K562 (cell line): ENCODE measurements at places on chromosomes 3 and 15. TPM values are rescaled to one million over a fixed set of nuclear protein-coding genes. Genes with fewer than 3 reads are reported as not detected.
A peak's percentile ranks its signal among the peaks of the same experiment; 100 is the strongest.

- H3K4me3 ChIP-seq = no peak overlapping the region
- no peaks in the 10 kb centered on the region for H3K36me3 ChIP-seq
- H3K27me3 ChIP-seq = no peaks in the 10 kb centered on the region
- no peaks in the 10 kb centered on the region for H3K4me1 ChIP-seq
- DNase-seq = no peak
- no peak overlapping the region for H3K27ac ChIP-seq
Observed at GRCh38 chr3:171256445-171257250, 203.6 kb downstream of the TNIK start.

DNA sequence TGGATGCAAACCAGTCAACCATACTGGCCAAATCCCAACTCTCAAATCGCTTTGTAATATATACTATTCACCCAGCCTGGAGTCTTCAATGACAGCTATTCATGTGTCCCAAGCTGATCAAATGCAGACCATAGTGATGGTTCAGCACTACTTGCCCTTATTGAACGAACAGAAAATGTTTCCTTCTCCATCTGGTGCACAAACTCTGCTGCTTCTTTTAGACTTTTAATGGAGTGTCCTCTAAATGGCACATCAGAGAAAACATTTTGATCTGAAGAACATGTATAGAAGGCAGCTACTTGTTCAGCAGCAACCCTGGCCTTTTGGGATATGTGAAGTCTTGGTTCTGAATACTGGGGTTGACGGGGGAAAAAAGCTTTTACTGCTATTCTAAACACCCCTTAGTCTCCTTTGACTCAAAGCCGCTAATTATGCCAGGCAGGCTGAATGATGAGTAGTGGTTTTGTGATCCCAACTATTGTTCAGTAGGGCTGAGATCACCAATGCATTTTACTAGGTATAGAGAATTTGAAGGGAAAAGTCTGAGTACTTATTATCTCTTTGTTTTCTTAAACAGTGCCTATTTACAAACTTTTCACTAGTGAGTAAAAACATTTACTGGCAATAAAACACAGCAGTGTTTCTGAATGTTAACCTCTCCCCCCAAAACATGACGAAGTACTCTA is 781.2 kb downstream of the ROBO1 start:
- H3K27ac ChIP-seq = no peak overlapping the region
- no peak for DNase-seq
- H3K4me3 ChIP-seq = no peak overlapping the region

GRCh38 chr3:65004306-65004705 is 316.5 kb upstream of the ADAMTS9 start:
- H3K27me3 ChIP-seq = no peaks in the 10 kb centered on the region
- no peak for DNase-seq
- H3K27ac ChIP-seq = no peak overlapping the region
- H3K4me3 ChIP-seq = no peak overlapping the region
- no peaks in the 10 kb centered on the region for H3K4me1 ChIP-seq
- H3K36me3 ChIP-seq = no peaks in the 10 kb centered on the region

- H3K27me3 ChIP-seq = no peaks in the 10 kb centered on the region
- peaks cover 23% of the 10 kb centered on the region for H3K4me1 ChIP-seq
- no peak overlapping the region for H3K27ac ChIP-seq
- H3K4me3 ChIP-seq = no peak overlapping the region
- no peak for DNase-seq
- no peaks in the 10 kb centered on the region; the same call in 2 of the 3 replicates for H3K36me3 ChIP-seq
Observed at GRCh38 chr3:72746430-72747411, 101.5 kb downstream of the SHQ1 start.

DNA sequence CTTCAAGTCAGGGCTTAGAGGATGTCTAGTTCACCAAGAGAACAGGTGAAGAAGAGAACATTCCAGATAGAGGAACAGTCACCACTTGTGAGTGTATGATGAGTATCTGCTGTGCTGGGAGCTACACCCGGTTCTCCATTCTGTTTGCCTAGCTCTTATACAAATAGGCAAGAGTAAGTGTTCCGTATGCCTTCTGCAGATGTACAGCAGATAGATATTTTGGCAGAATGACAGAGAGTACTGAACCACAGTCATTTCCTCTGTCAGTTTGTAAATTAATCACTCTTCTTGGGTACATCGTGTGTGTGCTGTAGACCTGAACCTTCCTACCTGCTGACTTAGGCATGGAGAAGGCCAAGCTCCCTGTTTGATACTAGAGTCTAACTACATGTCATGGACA is 108.3 kb upstream of the CTDSPL start:
- H3K27ac ChIP-seq = no peak overlapping the region
- H3K27me3 ChIP-seq = peaks cover 23% of the 10 kb centered on the region
- DNase-seq = no peak
- no peaks in the 10 kb centered on the region for H3K4me1 ChIP-seq
- no peaks in the 10 kb centered on the region for H3K36me3 ChIP-seq
- H3K4me3 ChIP-seq = no peak overlapping the region

- H3K4me1 ChIP-seq = peaks cover 26% of the 10 kb centered on the region
- H3K27ac ChIP-seq = no peak overlapping the region
- no peaks in the 10 kb centered on the region for H3K27me3 ChIP-seq
- no peak overlapping the region for H3K4me3 ChIP-seq
Observed at GRCh38 chr3:124588794-124589193, 141.5 kb upstream of the UMPS start.

DNA sequence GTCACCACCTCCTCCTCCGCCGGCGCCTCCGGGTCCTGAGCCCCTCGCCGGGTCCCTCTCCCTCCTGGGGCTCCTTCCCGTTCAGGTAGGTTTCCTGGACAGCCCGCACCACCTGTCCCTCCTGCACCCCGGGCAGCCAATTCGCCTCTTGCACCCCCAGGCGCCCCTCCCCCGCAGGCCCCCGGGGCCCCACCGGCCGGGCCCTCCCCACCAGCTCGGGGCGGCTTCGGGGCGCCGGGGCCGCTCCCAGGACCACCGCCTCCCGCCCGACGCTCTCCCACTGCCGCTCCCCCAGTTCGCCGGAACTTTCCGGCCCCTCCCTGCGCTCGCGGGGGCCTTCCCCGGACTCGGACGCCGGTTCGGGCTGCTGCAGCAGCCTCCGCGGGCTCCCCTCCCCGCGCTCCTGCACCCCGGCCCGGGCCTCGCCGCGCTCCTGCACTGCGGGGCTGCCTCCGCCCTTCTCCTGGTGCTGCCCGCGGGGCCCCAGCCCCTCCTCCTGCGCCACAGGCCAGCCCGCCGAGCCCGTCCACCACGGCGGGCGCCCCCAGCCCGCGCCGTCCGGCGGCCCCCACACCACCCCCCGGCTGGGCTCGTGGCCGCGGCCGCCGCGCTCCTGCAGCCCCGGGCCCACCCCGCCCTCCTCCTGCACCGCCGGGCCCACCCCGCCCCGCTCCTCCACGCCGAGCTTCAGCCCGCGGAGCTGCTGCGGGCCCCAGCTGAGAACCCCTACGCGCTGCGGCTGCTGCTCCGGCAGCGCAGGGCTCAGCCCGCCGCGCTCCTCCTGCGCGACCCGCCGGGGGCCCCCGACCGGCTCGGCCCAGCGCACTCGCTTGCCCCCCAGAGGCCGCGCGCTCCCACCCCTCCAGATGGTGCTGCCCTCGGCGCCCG is 587 bp upstream of the TNK2 start:
- H3K36me3 ChIP-seq = no peaks in the 10 kb centered on the region
- H3K4me1 ChIP-seq = peaks cover 50% of the 10 kb centered on the region
- H3K4me3 ChIP-seq = peak overlapping the region; percentile 50
- H3K27ac ChIP-seq = peak overlapping the region; percentile 34; the same call in 1 of the 3 replicates

GRCh38 chr3:185540695-185541094 is 11.7 kb downstream of the LIPH start:
- peaks cover 5% of the 10 kb centered on the region; the same call in 1 of the 2 replicates for H3K4me1 ChIP-seq
- DNase-seq = no peak
- H3K27me3 ChIP-seq = no peaks in the 10 kb centered on the region
- no peaks in the 10 kb centered on the region for H3K36me3 ChIP-seq
- H3K4me3 ChIP-seq = no peak overlapping the region

DNA sequence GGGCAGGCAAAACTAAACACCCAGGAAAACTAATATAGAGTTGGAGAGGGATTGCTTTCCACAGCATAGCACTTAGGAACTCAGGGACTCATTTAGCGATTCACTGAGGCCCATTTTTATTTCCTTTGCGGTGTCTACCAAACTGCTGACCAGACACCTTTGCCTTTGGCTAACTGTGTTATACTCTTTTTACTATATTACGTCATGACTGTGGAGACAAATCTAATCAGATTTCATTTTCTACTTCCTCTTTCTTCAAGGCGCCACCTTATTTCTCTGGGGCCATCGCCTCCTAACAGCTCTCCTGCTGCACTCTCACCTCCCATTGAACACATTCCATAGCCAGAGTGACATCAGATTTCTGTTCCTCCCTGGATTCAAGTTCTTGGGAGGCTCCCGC is 215.7 kb upstream of the WNT5A start:
- DNase-seq = no peak
- no peaks in the 10 kb centered on the region for H3K4me1 ChIP-seq
- H3K27me3 ChIP-seq = no peaks in the 10 kb centered on the region
- H3K4me3 ChIP-seq = no peak overlapping the region
- H3K27ac ChIP-seq = no peak overlapping the region

DNA sequence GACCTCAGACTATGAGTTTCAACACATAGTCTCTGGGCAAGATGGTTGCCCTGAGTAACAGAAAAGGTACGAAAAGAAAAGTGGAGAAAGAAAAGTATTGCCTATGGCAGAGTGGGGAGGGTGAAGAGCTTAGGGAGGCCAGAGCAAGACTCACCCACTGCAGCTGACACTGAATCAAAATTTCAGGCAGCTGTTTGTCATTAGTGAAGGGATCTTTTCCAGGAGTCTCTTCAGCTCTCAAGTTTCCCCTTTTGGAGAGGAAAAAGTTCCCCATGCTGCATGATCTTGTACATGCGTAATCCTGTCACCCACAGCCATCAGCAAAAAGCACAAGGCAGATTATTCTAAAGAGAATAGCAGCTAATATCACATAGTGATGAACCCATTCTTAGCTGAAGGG is 616.9 kb upstream of the GBE1 start:
- no peak overlapping the region for H3K4me3 ChIP-seq
- DNase-seq = no peak
- no peaks in the 10 kb centered on the region for H3K27me3 ChIP-seq
- H3K4me1 ChIP-seq = no peaks in the 10 kb centered on the region

GRCh38 chr3:131324923-131325322 is 56.7 kb upstream of the NUDT16 start:
- no peak overlapping the region for H3K4me3 ChIP-seq
- no peaks in the 10 kb centered on the region for H3K4me1 ChIP-seq
- no peak for DNase-seq
- H3K27ac ChIP-seq = no peak overlapping the region
- H3K27me3 ChIP-seq = no peaks in the 10 kb centered on the region
- no peaks in the 10 kb centered on the region for H3K36me3 ChIP-seq

DNA sequence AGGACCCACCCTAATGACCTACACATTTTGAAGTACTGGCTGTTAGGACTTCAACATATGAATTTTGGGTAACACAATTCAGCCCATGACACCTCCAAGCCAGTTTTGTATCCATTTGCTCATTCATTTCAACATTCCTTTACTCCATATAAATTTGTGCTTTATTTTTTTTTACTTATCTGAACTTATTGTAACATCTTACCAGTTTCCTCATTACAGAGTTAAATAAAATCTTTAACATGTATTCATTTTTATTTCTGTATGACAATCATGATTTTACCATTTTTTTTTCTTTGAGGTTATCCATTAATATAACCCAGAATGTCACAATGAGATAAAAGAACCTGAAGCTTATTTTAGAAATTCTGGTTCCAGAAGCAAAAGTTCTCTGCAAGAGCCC is 48.0 kb upstream of the ATP1B3 start:
- no peak overlapping the region for H3K27ac ChIP-seq
- no peaks in the 10 kb centered on the region for H3K36me3 ChIP-seq
- H3K27me3 ChIP-seq = no peaks in the 10 kb centered on the region
- H3K4me1 ChIP-seq = peaks cover 7% of the 10 kb centered on the region; the same call in 2 of the 3 replicates

DNA sequence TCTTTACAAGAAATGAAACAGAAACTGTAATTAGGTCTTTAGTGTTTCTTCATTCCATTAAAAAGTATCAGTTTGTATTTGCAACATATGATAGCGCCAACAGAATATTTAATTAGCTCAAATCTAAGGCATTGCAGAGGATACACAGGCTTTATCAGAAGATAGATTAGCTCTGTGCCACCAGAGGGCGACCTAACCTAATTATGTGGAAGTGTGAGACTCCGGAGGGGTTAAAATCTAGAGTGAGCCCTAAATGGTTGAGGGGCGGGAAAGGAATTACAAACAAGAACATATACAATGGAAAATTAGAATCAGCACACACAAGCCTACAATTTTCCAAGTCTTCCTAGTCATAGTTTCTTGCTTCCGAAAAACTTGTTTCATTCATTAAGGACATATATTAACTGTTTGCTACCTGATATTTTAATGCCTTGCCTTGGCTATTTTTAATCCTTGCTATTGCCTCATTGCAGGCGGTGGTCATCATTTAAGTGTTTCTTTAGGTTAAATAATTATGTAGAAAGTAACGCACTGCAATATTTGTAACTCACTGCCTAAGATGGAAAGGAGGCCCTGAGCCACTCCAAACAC is 18.0 kb upstream of the RYR3 start:
- peaks cover 2% of the 10 kb centered on the region; the same call in 1 of the 3 replicates for H3K27me3 ChIP-seq
- no peak overlapping the region for H3K4me3 ChIP-seq
- no peaks in the 10 kb centered on the region for H3K4me1 ChIP-seq
- DNase-seq = peak; percentile 50
- no peaks in the 10 kb centered on the region for H3K36me3 ChIP-seq
- H3K27ac ChIP-seq = no peak overlapping the region

DNA sequence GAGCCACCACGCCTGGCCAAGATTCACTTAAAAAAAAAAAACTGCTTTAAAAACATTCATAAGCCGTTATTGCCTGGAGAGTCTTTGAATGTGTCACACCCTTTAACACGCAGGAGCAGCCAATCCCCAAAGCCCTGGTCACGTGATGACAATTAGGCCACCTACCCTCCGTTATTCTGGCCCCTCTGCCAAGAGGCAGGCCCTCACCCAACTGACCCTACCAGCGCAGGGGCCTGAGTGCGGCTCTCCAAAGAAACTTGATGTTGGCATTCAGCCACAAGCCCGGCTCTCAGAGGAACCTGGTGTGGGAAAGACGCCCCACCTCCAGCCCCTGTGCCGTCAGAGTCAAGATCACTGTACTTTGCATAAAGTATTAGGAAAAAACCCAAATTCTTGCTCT is 11.6 kb upstream of the MUC4 start:
- peaks cover 23% of the 10 kb centered on the region for H3K27me3 ChIP-seq
- H3K36me3 ChIP-seq = no peaks in the 10 kb centered on the region
- H3K4me1 ChIP-seq = peaks cover 37% of the 10 kb centered on the region
- no peak overlapping the region for H3K4me3 ChIP-seq
- DNase-seq = no peak

- H3K4me1 ChIP-seq = no peaks in the 10 kb centered on the region
- no peak overlapping the region for H3K27ac ChIP-seq
- no peak for DNase-seq
- H3K4me3 ChIP-seq = no peak overlapping the region
Observed at GRCh38 chr3:118618247-118619040, 416.2 kb downstream of the IGSF11 start.

Gene PRR20G
- total RNA-seq = not detected in 2 replicates

Gene TMCO5A
- total RNA-seq = not detected in 2 replicates

Gene NCKIPSD
- 17.3 and 20.1 TPM in 2 replicates for total RNA-seq

Gene CPNE9
- not detected in 2 replicates for total RNA-seq

Gene CHRNA7
- total RNA-seq = not detected in 2 replicates

Gene TMEM39A
- 25.7 and 27.1 TPM in 2 replicates for total RNA-seq

Gene SATB1
- 0.67 and 0.75 TPM in 2 replicates for total RNA-seq
